ENCODE measurements at places on chromosomes 16 and 17.

DNA sequence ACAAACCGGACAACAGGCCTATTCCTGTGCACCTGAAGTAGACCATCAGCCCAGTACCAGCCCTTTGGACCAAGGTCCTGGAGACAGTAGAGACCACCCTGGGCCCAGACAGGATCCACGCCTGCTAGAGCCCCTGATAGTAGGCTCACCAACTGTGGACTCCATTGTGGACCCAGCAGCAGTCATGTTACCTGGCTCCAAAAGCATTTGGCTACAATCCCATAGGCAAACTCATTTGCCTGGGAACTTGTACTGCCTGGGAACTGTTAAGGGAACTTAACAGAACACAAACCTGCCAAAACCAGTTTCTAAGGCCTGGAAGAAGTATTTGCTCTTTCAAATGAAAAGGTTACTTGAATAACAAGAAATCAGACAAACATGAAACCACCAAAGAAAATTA is 10.0 kb upstream of the ACSM1 start:
- DNase-seq: no peak

GRCh38 chr17:7415784-7416183 is 4.3 kb upstream of the SPEM1 start:
- no peak for DNase-seq

DNA sequence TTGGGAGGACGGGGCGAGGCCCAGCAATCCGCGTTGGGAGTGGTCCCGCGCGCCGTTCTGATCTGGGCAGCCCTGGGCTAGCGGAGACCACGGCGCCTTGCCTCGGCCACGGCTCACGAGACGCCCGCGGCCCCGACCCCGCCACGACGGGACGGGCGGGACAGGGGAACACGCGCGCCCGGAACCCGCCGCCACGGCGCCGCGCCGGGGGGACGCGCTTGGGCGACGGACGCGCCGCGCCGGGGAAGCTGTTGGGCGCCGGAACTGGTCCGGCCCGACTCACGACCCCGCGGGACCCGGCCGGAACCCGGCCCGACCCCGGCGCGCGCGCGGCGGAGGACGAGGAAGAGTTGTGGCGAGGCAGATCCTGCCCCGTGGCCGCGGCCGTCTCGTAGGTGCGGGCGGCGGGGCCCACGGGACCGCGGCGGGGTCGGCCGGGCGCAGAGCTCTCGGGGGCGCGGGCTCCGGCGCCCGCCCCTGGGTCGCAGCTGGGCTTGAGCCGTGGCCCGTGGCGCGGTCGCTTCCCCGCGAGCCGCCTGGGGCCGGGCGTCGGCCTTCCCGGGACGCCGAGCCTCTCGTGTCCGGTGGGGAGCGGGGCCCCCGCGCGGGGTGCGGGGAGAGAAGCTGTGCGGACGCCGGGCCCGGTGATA is at the start of gene ACSF3:
TSS of gene ACSF3 (plus strand) at position 251 of the 650 bp plus-strand sequence. CDS start 6,830 bp downstream, outside the sequence.
- no peak for DNase-seq

DNA sequence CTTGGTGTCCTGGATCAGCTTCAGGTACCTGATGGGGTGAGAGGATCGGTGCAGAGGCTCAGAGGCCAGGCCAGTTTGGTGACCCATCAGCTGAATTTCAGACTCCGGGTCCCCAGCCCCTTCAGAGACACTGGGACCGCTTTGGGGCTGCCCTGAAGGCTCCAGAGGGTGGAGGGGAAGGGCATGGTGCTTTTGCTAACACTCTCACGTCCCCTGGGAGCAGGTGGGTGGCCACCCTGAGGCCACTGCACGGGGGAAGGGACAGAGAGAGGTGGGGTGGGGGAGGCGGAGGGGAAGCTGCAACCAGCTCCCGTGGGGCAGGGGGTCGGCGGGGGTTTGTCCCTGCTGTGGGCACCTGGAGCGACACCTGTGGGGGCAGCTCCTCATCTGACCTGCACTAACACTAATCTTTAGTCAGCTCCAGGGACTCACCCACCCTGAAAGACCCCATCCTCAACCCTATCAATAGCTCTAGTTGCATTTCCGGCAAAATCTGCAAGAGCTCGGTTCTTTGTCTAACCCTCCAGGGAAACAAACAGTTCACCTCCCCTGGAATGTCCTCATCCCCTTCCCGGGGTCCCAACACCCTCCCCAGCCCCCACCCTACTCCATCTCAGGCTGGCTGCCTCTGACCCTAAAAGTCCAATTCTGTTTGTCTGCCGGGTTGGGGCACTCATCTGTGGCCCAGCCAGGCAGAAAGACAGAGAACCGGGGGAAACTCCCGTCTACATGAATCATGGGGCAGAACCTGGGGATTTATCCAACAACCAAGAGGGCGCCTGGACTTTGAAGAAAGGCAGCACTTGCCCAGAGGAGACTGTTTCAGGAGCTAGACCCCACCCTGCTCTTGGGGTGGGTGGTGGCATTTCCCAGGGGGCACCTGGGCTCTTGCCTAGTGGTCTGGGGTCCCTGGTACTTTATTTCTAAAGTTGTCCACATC is 91.9 kb upstream of the CBX4 start:
- DNase-seq: no peak

- no peak for DNase-seq
These were observed 33.7 kb downstream of the MARF1 start for GRCh38 chr16:15609286-15609649.

- DNase-seq: no peak
These were observed 114.4 kb downstream of the SEC14L1 start for GRCh38 chr17:77254951-77255825.

DNA sequence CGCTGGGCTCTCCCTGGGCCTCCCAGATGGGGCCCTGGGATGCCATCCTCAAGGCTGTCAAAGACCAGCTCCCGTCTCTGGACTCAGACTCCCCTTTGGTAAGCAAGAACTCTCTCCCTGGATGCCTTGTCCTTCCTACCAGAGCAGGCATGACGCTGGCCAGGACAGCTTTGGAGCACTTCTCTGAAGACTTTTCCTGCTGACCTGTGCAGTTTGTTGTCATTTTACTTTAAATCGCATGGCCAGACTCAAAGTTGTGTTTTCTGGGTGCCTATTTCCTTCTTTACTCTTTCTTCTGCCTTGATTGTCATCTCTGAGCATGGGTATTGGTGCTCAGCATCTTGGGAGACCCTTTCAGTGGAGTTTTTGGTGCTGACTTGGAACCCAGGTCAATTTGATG is 2.2 kb downstream of the DNAAF8 start:
- no peak for DNase-seq

GRCh38 chr16:69563605-69564580 is 1.9 kb upstream of the NFAT5 start:
- DNase-seq: no peak

DNA sequence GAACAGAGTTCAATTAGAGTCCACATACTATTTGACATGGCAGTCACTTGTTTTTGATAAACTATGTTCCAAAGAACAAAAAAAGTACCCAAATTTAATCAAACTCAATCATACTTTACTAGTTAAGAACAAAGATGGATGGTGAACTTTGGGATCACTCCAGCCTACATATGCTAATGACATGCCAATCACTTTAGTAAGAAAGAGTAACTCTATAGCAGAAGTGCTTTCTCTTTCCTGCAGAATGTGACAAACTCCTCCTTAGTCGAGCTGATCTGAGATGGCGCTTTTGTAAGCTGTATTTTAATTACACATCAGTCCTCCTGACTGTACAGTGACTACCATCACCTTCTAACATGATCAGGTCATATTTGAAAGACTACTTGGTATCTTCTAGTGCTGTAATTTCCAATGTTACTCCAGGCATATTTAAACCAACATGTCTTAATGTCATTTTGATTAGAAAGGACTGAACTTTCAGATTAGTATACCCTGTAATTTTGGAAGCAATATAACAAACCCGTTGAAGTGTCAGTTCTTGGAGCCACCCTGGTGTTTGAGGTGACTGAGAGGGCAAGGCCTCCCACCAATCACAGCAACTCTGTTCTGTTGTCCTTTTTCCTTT is 4.1 kb downstream of the NETO2 start:
- no peak for DNase-seq

GRCh38 chr17:8192070-8192815 is 2.3 kb upstream of the BORCS6 start:
- no peak for DNase-seq

- peak; percentile 61 for DNase-seq
These were observed 28.1 kb downstream of the HSBP1 start for GRCh38 chr16:83835586-83836566.

DNA sequence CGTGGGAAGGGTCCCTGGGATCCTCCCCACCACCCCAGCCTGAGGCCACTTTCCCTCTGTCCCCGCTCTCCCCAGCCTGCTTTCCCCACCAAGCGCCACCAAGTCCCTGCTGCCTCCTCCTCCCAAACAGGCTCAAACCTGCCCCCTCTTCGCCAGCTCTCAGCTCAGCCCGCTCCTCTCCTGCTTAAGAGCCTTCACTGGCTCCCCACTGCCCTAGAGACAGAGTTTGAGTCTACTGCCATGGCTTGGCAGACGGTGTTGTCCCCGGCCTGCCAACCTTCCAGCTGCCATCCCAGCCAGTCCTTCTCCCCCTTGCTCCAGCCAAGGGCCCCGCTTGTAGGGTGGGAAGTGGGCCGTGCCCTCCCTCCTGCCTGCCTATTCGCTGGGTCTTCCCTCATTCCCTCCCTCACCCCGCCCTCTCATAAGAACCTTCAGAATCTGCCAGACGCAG is 11.1 kb downstream of the IL4R start:
- DNase-seq: no peak

- no peak for DNase-seq
These were observed 28.6 kb downstream of the NECAB2 start for GRCh38 chr16:83996481-83997252.

DNA sequence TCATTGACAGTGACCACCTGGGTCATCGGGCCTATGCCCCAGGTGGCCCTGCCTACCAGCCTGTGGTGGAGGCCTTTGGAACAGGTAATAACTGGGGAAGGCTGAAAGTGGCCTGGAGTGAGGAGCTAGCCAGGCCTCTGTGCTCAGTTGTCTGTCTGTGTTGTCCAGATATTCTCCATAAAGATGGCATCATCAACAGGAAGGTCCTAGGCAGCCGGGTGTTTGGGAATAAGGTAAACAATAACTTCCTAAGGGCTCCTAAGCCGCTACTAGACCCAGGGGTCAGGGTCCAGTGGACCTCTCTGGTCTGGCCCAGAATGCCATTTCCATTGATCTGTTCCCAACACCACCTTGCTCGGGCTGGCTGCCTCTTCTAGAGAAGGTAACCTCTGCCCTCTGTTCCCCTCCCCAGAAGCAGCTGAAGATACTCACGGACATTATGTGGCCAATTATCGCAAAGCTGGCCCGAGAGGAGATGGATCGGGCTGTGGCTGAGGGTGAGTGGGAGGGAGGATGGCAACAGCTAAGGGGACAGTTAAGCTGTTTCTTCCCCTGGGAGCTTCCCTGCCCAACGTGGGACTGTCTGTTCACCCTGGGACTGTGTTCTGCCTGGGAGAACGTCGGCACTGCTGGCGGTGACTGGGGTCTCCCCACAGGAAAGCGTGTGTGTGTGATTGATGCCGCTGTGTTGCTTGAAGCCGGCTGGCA is 1.9 kb upstream of the MLX start:
- no peak for DNase-seq

GRCh38 chr17:82388223-82388921 is 16.8 kb downstream of the UTS2R start:
- no peak for DNase-seq

GRCh38 chr17:2023256-2023655 is 1.9 kb downstream of the RTN4RL1 start:
- DNase-seq: no peak

DNA sequence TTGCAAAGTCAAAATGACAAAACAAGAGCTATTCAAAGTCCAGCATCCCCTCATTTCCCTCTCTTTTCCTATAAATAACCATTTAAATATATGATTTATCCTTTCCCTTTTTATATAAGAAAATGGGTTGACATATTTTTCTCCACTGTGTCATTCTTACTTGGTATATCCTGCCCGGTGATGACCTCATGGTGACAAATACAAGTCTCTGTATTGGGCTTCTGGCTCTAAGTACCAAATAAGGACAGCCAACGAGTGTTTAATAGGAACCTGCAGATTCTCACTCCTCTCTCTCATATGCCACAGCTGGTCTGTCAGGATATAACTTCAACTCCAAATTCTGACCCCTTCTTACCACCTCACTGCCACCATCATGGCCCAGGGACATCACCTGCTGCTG is 25.5 kb upstream of the CBLN1 start:
- DNase-seq: no peak

GRCh38 chr16:77548151-77548550 is 113.3 kb upstream of the ADAMTS18 start:
- no peak for DNase-seq

GRCh38 chr16:19507867-19508266 is 14.0 kb downstream of the GDE1 start:
- no peak for DNase-seq

DNA sequence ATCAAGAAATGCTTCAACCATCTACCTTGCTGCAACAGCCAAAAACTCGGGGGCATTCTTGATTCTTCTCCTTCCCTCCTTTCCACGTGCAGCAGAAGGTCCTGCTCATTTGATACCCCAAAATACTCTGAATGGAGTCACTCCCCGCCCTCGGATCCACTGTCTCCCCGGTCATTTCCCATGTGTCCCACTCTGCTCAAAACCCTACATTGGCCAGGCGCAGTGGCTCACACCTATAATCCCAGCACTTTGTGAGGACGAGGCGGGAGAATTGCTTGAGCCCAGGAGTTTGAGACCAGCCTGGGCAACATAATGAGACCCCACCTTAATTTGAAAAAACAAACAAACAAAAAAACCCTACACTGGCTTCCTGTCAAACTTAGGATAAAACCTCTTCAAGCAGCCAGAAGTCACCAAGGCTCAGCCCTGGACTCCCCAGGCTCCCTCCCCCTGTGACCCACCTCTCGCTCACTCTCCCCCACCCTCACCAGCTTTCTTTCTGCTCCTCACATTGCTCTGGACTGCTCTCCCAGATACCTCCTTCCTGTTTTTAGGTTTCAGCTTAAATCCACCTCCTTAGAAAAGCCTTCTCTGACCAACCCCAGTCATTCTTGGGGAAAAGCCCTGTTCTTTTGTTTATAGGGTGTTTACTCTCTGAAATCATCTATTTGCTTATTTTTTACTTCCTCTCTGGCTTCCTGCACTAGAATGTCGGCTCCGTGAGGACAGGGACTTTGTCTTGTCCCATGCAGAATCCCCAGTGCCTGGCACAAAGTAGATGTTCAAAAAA is 2.8 kb downstream of the SLC13A2 start:
- no peak for DNase-seq

- DNase-seq: no peak
These were observed 44.8 kb upstream of the IRX3 start for GRCh38 chr16:54331241-54332002.

GRCh38 chr16:56295059-56295665 is 103.9 kb downstream of the GNAO1 start:
- no peak for DNase-seq

GRCh38 chr16:21233521-21234150 is at the start of gene ANKS4B:
Gene ANKS4B (plus strand): TSS chr16:21233699. CDS start chr16:21233738, 39 bp downstream.
- DNase-seq: no peak

- no peak for DNase-seq
These were observed 337.8 kb upstream of the ZFHX3 start for GRCh38 chr16:73385696-73386095.

DNA sequence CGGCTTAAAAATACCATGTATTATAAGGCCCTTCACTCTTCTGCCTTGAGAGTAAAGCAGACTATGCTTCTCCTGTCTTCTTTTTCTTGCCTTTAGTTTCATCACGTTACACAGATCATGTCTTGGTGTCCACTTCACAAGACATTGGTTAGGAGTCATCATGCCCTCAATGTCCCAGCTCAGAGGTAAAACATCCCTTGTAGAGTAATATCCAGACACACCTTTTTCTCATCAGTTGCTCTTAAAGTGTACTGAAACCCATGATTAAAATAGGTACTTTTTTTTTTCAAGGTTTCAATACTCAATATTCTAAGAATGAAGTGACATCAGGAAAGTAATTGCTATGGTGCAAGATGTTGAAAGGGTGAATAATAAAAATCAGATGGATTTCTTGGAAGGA is 267.8 kb downstream of the PMP22 start:
- DNase-seq: no peak

GRCh38 chr17:78168242-78168902 is at the start of gene SYNGR2:
Gene SYNGR2 (plus strand): TSS chr17:78168581. CDS start chr17:78168617, 36 bp downstream.
- DNase-seq: no peak
